ENCODE measurements at places on chromosomes 13 and 19.

DNA sequence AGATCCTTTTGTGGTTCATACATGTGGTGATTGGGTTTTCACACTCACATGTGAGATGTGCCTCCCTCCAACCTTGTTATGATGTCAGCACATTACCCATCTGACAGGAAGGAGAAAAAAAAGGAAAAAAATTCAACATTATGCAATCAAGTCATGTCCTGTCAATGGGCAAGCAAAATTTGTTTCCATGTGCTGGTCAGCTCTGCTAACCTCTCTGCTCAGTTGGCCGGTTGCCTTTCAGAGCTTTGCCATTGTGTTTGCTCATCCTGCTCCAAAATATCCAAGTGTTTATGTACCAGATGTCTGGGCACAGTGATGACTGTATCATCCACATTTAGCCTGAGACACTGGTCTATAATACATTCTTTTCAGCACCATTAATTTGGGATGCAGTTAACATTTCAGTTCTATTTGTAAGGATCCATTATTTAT, 27.0 kb upstream of the METTL21C start:
- DNase-seq = no peak

- no peak for DNase-seq
Observed at GRCh38 chr19:29871143-29871542, 59.4 kb downstream of the CCNE1 start.

GRCh38 chr13:74567485-74567884, 433.3 kb upstream of the KLF12 start:
- no peak for DNase-seq

- DNase-seq = no peak
Observed at GRCh38 chr13:21837841-21838551, 167.1 kb downstream of the FGF9 start.

DNA sequence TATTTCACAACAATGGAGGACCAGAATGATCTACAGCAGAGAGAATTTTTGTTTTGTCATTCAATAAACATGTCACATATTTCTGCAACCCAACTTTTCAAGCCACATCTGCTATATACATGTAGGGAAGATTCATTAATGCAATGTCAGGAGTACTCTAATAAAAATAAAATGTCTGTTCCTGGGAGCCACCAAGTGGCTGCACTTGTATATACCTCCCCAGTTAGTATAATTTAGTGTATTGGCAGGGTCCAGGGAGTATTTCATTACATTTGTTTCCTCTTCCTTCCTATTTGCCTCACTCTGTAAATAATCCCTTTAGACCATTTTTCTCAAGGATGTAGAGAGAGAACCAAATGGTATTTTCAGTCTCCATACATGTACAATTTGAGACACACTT, 1169.0 kb downstream of the DIAPH3 start:
- no peak for DNase-seq

GRCh38 chr13:98515818-98516465, 61.0 kb downstream of the STK24 start:
- DNase-seq = no peak

DNA sequence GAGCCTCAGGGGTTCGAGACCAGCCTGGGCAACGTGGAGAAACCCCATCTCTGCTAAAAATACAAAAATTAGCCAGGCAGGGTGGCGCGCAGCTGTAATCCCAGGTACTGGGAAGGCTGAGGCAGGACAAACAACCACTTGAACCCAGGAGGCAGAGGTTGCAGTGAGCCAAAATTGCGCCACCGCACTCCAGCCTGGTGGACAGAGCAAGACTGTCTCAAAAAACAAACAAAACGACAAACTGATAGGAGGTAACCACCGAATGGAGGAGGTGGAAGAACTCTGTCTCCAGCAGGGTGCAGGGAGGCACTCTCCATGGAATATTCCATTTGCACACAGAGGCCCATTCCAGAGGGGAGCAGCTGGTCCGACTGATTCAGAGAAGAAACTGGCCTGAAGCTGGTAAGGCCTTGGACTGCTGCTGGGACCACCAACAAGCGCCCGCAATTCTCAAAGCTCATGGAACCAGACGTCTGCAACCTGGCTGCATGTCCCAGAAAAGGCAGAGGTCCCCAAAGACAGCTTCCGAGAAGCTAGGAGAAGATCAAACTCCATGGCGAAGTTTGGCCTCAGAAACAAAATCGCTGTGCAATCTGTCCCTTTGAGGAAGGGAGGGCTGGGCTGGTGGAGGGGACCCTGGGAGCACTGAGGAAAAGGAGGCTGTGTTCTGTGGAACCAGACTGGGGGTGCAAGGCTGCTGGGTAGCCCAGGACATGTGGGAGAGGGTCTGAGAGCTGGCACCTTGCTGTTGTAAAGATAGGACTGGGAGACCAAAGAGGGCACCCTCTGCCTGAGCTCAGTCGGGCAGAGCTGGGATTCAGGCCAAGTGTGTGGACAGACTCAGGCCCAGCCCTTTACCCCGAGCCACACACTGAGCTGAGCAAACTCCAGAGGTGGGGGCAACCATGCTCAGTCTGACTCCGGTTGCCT, 35.2 kb downstream of the SLC25A42 start:
- no peak for DNase-seq

DNA sequence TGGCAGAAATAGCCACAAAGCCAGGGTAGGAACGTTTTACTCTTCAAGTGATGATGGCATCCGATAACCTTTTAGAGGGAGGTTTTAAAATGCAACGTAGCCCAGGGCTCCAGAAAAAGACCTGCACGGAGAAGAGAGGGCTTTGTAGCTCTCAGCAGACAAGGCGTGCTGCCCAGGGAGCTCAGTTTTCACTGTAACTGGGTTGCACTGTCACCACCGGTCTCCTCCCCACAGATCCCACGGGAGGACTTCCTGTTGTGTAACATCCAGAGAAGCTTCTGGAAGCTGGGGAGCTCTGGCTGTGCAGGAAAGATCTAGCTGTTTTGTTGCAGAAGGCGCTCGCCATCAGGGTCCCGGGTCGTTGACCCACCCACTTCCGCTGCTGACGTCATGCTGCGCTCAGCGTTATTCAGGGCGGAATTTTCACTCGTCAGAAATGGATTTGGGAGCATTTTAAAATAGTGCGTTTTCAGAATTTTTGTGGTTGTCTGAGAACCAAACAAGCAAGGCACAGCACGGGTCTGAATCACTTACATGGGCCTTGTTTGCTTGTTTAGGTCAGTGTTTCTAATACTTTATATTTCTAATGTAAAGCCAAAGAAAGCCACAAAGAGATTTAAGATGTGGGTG, 50.8 kb downstream of the ATP11A start:
- no peak for DNase-seq

DNA sequence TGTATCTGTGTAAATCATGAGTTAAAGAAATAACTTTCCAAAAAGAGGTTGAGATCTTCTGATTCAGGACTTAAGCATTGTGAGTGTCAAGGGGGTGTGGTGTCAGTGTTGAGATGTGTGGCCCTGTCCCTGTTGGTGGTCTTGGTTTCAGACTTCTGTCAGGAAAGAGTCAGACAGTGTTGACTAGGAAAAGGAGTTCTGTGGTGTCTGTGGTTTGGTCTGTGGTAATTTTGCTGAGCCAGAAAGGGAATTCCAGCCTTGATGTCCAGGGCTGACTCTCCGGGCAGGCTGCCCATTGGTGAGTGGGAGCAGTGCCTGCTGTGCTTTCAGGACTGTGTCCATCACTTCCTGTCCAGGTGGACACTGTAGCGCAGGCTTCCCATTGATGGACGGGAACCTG, 39.8 kb upstream of the IGFL4 start:
- DNase-seq = no peak

DNA sequence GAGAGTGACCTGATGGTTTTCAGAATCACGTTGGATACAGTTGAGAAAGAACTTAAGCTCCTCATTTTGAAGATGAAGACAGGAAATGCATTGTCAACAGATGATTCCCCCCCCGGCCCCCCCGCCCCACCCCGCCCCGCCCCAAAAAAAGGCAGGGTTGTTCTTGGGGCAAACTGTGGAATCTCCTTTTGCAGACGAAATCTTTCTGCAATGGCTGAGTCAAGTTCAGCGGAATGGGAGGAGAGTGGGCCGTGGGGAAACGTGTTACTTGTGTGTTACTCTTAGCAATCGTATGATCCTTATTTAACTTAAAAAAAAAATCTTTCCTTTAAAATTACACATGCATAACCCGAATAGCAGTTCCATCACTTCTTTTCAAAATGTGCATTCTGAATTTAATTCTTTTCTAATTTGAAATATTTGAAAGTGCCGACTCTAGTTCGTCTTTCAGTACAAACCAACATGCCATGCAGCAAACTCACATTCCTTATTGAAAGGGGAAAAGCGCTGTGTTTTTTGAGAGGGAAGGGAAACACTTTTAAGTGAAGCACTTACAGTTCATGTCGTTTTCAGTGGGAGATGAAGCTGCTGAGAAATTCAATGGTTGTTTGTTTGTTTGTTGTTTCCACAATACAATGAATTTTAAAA, 348.5 kb upstream of the ARGLU1 start:
- no peak for DNase-seq

DNA sequence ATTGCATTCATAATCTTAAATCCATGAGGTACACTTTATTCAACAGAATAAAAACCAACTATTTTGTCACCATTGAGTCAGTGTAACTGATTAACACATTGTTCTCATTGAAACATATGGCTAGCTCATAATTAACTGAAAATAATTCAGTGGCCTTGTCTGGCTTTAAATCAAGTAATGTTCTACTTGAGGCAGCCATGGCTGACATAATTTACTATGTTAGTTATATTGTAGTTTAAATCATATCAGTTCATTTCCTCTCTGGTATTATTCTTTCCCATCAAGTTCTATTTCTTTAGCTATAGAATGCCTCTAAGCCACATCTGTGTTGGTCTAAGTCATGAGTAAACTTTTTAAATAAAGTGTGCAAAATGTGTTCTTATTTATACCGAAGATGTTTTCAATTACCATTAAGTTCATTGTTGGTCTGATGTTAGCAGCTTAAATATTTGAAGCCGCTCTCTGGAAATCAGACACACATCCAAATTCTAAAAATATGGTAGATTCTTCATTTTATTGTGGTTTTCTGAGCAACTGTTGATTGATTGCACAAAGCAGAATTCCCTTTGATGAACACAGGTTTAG, 393.7 kb downstream of the GPC6 start:
- DNase-seq = no peak

GRCh38 chr13:62280590-62280989, 864.9 kb upstream of the PCDH20 start:
- no peak for DNase-seq

- no peak for DNase-seq
Observed at GRCh38 chr13:37139356-37139755, 33.9 kb upstream of the CSNK1A1L start.

- DNase-seq = no peak
Observed at GRCh38 chr19:29850482-29850881, 38.7 kb downstream of the CCNE1 start.

DNA sequence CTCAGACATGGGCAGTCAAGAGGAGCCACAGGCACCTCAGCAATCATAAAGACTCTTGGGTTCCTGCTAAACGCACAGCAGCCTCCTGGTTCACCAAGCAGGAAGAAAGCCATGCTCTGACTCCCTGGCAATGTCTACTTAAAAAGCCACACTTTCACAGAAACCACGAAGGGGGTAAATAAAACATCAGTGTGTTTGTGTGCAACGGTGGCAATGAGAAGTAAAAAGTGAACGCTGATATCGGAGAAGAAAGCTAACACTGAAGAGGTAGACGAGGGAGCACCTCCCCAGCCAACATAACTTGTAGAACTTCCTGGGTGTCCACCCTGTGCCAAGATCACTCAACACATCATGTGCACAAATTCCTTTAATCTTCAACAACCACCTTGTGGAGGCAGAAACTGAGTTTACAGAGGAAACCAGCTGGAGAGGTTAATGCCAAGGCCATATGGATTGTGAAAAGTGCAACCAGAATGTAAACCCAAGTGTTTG, 30.2 kb downstream of the HSPH1 start:
- no peak for DNase-seq

DNA sequence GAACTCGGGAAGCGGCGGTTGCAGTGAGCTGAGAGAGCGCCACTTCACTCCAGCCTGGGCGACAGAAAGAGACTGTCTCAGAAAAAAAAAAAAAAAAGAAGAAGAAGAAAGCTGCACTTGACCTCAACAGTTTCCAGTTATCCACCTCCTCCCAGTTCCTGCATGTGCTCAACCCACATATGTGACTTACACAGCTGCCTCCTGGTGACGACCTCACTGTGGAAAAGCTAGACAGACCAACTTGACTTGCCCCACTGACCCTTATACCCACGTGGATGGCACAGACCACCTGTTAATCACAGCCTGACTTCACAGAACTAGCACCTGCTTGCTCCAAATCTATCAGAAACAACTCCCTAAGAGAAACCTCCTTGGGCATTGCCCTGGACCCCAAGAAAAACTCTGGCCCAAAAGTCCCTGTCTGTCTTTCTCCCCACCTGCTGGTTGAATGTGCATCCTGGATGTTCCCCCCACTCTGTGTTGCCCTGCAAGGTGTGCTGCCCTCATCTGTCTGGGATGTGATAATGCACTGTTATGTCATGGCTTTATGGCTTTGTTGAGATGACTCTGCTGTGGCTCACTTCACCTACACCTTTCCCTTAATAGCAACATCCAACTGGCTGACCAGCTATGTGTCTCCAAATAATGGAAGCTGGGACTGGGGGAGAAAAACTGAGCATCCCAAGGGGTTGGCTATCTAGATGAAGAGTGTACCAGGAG, 2.8 kb downstream of the ZNF20 start:
- no peak for DNase-seq

DNA sequence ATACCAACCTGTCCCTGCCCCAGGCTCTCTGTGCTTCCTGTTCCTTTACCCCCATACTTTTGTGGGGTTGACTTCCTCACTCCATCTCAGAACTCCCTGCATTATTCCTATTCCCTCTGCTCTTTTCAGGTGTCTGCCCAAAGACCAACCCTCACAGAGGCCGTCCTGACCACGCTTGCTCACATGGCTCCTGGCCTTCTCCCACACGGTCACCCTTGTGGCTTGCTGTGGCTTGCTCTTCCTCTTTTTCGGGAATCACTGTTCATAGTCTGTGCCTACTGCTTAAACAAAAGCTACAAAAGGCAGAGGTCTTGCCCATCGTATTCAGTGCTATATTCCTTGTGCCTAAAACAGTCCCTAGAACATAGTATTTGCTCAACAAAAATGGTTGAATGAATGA, 25.2 kb upstream of the ARGLU1 start:
- no peak for DNase-seq

DNA sequence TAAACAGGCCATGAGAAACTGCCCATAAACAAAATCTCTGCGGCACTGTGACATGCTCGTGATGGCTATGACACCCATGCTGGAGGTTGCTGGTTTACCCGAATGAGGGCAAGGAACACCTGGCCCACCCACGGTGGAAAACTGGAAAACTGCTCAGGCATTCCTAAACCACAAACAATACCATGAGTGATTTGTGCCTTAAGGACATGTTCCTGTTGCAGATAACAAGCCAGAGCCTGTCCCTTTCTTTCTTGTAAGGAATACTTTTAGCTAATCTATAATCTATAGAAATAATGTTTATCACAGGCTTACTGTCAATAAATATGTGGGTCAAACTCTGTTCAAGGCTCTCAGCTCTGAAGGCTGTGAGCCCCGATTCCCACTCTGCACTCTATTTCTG, 12.1 kb downstream of the ZNF561 start:
- DNase-seq = no peak

- no peak for DNase-seq
Observed at GRCh38 chr13:85441975-85442374, 357.2 kb downstream of the SLITRK6 start.

GRCh38 chr13:58324161-58324560, 692.6 kb downstream of the PCDH17 start:
- no peak for DNase-seq

- DNase-seq = no peak
Observed at GRCh38 chr13:66154354-66154753, 1075.8 kb downstream of the PCDH9 start.

Measured in cortex of kidney (tissue), 1 donor.